Activated naive CD4-positive, alpha-beta T cell (primary cell): ENCODE measurements at places on chromosomes 11 and 22.

GRCh38 chr22:36383110-36383581 lies 4.6 kb downstream of the MYH9 start:
- DNase-seq: no peak

- no peak for DNase-seq
These were observed 48.8 kb downstream of the ABTB2 start for GRCh38 chr11:34308913-34309585.

DNA sequence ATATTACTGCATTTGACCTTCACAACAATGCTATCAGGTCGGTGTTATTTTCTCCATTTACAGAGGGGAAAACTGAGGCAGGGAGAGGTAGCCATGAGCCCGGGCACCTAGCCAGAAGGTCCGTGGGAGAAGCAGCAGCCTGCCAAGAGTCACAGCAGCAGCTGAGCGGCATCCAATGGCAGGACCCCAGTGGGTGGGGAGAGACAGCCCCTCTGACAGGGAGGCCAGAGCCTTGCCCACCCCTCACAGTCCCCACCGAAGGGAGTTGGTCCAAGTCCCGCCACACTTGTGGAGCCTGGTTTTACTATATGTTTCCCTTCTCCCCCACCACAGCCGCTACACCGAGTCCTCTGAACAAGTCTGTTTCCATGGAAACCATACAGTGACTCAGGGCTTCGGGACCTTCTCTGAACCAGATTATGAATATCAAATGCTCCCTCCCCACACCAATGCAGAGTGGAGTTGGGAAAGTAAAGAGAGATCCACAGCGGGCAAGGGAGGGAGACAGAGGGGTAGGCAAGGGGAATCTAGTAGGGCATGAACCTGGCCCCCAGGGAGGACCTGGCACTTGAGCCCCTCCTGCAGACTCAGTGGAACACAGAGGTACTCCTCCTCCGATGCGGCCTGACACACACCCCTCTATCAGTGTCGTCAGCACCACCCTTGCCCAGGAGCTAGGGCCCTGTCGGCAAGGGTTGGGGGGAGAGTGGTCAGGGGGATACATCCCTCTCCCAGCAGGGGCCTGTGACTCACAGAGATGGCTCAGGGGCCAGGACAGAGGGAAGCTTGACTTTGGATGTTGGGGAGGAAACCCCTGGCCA lies 2.5 kb downstream of the CHST1 start:
- DNase-seq: no peak

DNA sequence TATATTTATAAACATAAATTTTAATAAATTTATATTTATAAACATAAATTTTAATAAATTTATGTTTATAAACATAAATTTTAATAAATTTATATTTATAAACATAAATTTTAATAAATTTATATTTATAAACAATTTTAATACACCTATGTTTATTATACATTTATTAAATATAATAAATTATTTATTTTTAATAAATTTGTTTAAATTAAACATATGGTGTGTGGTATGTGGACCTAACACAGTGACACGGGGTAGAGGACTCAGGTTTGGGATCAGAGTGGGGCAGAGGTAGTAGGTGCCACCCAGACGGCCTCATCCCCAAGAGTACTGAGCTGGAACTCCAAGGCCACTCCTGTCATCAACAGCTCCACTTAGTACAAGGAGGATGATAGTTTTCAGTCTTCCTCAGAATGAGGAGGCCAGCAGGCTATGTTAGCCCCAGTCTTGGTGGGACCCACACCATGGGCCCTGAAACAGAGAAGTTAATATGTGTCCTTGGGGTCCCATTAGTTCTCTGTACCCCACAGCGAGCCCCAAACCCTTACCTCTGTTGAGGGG lies 46.7 kb upstream of the BID start:
- no peak for DNase-seq

GRCh38 chr22:47172771-47173534 lies 410.5 kb downstream of the TBC1D22A start:
- no peak for DNase-seq

GRCh38 chr11:14095882-14096281 lies 133.4 kb downstream of the SPON1 start:
- DNase-seq: no peak

- no peak for DNase-seq
These were observed 16.2 kb upstream of the ACCSL start for GRCh38 chr11:44031549-44031948.

DNA sequence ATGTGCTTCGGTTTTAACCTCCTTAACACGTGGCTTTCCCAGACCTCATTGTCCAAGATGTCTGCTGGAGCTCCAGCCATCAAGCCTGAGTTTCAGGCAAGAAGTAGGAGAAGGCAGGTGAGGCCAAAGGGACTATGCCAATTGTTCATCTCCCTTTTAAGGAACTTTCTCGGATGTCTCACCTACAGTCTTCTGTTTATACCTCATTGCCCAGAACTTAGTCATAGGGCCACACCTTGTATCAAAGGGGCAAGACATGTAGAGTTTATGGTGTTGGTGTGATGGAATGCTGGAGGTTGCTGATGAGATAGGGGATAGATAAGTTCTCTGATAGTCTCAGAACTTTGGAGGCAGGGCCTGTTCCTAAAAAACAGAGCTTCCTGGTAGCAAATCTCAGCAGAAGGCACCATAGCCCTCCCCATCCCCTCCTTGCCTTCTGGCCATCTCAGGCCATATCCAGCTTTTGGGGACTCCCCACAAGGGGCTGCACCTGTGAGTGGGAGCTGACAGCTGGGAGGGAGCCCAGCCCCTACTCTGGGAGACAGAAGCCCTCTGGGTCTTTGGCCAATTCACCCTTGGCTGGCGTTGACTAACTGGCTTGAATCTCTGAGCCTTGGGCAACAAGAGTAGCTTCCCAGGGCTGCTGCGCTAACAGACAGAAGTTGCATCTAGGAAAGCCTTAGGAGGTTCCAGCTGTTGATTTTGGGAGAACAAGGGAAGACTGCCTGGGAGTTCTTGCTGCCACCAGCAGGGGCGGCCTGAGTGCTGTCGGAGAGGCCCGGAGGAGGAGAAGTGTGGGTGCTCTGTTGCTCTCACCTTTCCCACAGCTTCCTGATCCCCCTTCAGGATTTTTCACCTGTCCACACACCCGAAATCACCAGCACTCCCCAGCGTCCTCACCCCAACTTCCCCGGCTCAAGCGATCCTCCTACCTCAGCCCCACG lies 149.8 kb upstream of the THY1 start:
- no peak for DNase-seq

DNA sequence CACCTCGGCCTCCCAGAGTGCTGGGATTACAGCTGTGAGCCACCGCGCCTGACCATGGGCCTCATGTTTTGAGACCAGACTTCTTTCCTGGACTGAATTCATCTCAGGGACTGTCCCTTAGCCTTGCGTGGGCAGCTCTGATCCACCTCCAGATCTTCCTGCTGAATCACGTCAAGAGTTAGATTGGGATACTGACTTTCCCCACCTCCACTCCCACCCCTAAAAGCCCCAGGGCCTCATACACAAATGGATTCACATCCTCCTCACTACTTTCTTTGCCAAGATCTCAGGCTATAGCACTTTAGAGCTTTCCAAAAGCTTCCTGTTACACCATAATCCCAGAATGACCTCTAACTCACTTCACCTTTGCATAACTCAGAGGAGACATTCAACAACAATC lies 12.1 kb downstream of the CCDC87 start:
- DNase-seq: no peak

GRCh38 chr11:45651841-45652749 lies 13.3 kb downstream of the CHST1 start:
- DNase-seq: no peak

DNA sequence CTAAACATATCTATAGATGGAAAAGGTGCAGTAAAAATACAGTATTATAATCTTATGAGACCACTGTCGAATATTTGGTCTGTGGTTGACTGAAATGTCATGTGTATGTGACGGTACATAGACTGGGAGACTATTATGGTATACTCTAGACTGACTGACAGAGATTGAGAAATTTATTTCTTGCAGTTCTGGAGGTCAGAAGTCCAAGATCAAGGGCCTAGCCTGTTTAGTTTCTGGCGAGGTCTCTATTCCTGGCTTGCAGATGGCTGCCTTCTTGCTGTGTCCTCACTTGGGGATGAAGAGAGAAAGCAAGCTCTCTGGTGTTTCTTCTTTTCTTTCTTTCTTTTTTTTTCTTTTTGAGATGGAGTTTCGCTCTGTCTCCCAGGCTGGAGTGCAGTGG lies 7.3 kb upstream of the OSBP2 start:
- DNase-seq: no peak
